HFF-Myc (cell line): ENCODE measurements at places on chromosomes 5 and 9.

GRCh38 chr5:148858547-148858946 lies 32.1 kb downstream of the ADRB2 start:
- DNase-seq = peak; percentile 46

GRCh38 chr5:132293992-132294727 lies at the start of gene SLC22A4:
Gene SLC22A4 (plus strand): TSS chr5:132294394. CDS start chr5:132294617, 223 bp downstream.
- peak; percentile 78 for DNase-seq

- DNase-seq = peak; percentile 54
Observed at GRCh38 chr9:116951588-116952435, 264.7 kb downstream of the TRIM32 start.

GRCh38 chr5:135776457-135776856 lies 58.0 kb upstream of the SLC25A48 start:
- no peak for DNase-seq
